ENCODE measurements at places on chromosomes 12 and 14.

- DNase-seq = no peak
Measured at GRCh38 chr12:5871741-5872140, 73.3 kb downstream of the ANO2 start.

- no peak for DNase-seq
Measured at GRCh38 chr12:19131025-19131444, 1.5 kb downstream of the PLEKHA5 start.

DNA sequence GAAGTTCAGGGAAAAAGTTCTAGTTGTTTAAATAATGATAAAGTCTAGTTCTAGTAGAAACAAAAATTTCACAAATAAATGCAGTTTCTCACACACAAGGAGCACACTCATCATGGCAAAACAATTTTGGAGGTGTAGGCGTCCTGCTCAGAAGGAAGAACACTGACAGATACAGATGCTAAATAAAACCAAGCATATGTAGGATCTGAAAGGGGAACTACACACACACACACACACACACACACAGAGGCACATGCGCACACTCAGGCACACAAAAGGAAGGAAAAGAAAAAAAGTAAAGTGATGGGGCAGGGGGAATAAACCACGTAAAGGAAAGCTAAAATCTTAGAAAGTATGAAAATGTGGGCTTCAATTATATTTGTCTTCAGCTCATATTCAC is 117.7 kb downstream of the SOX5 start:
- DNase-seq = no peak

DNA sequence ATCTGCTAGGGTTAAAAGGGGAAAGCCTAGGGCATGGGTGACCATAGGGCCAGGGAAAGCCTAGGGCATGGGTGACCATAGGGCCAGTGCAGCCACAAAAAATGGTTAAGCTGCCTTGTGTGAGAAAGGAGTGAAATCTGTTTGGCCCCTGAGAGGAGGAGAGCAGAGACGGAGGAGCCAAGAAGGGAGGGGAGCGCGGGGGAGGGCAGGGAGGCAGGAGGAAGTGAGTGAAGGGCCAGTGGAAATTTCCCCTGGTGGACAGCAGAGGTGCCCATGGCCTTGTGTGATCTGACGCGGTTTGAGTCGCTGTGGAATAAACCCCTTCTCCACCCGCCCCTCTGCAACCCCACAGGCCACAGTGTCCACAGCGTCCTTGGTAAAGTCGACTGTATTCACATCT is 618 bp upstream of the AQP6 start:
- DNase-seq = no peak

DNA sequence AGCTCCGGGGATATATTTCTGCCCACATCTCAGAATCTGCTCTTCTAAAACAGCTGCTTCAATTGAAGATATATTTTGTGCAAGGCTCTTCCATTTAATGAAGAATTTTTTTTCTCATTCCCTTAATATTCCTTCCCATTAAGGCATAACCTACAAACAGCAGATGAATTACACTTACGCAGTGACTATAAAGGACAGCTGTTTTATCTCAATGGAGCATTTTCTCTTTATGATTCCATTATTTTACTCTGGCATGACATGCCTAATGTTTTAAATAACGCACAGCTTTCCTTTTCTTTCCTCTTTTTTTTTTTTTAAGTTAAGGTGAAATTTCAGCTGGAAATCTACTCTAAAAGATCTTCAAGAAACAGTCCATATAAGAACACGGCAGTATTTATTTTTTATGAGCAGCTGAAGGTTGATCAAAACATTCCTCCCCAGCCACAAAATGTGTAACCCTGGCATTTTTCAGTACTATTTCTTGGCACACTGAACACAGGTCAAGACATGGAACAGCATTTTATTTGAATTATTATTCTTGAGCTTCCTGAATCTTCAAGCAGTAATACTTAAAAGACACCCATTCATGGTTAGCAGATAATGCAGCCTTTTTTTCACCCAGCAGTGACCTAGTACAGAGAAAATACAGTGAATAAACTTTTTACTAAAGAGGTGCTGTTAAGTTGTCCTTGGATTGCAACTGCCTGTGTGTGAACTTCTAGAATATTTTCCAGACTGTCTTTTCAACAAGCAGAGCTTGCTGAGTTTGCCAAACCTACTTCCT is 118.1 kb upstream of the FOXN3 start:
- no peak for DNase-seq

DNA sequence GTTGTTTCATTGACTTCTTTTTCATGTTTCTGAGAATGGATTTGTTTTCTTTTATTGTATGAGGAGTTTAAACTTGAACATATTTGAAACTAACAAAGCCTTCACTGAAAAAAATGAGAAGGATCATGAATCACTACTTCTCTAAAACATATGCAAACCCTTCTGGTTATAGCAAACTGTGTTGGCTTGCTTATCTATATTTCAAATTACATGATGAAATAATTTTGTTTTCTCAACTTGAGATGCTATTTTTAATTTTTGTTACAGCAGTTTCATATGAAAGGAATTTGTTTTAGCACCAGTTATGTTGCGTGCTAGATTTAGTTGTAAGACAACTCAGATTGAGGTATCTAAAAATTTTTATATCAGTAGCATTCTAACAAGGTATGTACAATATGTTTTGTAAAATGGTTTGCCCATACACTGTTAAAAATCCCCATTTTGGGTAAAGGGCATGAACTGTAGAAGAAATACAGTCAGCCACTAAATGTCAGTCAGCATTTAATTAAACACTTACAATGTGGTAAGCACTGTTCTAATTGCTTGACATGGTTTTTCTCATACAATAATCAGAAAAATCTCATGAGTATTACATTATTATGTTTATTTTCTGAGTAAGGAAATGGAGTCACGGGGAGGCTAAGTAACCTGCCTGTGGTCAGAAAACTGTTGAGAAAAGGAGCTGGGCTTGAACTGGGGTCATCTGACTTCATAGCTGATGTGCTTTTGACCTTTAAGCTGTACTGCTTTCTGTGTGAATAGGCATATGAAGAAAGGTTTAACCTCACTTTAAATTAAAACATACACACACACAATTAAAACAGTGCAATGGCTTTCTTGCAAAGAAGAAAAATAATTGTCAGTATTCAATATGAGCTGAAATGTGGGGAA is 105.7 kb downstream of the PLEKHA5 start:
- DNase-seq = no peak

GRCh38 chr14:80770114-80770908 is 171.2 kb downstream of the CEP128 start:
- DNase-seq = no peak

DNA sequence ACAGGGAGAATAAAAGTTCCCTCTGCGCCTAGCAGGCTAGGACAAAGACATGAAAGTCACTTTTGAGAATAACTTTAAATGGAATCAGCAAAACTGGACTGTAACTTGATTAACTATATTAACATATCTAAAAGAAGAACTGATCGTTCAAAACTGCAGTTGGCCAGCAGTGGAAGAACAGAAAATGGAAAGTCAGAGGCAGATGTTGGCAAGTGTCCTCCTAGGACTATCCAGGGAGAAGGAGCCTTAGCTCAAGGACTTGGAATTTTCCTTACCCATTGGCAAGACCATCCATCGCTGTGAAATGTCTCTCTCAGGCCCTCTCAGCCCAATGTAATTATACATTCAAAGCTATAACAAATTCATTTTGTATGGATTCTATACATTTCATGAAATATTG is 419.7 kb downstream of the ATP23 start:
- no peak for DNase-seq

- DNase-seq = no peak
Measured at GRCh38 chr12:102976609-102977280, 19.3 kb downstream of the ASCL1 start.

DNA sequence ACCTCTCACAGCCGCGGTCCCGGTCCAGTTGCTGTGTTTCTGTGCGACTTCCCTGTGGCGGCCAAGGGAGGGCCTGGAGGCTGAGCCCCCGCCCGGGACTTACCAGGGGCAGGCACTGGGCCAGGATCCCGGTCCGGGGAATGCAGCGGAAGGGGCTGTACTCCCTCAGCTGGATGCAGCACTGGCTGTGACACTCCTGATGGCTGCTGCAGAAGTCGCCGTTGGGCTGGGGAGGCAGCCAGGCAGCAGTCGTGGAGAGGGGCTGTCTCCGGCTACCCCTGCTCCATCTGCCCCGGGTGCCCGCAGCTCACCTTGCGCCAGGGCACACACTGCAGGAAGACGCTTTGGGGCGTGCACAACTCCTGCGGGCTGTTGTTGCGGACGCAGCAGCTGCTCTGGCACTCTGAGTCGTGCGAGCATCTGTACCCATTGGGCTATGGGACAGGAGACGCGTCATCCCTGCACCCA is 6.2 kb downstream of the LRCOL1 start:
- no peak for DNase-seq

GRCh38 chr12:45655743-45656142 is 73.8 kb upstream of the ARID2 start:
- DNase-seq = no peak

- no peak for DNase-seq
Measured at GRCh38 chr14:55713486-55713885, 133.5 kb downstream of the KTN1 start.

- DNase-seq = no peak
Measured at GRCh38 chr14:77436042-77436441, 12.7 kb upstream of the NOXRED1 start.

DNA sequence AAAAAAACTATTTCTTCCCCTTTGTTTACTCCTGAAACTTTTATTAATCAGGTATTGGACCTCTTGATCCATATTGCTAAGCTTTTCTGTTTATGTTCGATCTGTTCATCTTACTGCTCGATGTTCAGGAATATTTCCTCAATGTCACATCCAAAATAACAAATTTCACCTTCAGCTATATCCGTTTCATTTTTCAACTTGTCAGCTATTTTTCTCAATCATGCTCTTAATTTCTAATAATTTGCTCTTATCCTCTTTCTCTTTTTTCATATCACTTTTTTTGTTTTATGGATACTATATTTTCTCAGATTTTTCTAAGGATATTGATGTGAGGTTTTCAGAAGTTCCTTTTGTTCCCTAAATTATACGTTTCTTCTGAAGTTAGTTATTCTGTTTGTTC is 29.8 kb downstream of the SLC38A4 start:
- DNase-seq = no peak

DNA sequence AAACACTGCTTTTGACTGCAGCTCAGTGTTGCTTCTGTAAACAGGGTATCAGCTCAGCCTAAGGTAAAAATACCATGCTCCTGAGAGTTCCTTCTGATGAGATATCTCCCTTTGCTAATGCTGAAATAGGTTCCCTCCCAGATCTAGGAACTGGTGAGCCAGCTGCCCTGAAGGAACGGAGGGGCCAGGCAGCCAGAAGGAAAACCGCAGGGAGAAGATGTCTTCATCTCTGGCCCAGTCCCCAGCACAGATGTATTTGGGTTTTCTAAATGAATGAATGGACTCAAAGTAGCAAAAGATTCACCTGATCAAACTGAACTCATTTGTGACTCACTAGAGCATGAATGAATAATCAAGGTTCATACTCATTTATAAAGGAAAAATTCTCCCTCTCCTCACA is 247.8 kb downstream of the MSRB3 start:
- DNase-seq = no peak

- DNase-seq = no peak
Measured at GRCh38 chr14:86299994-86300393, 770.0 kb downstream of the FLRT2 start.

DNA sequence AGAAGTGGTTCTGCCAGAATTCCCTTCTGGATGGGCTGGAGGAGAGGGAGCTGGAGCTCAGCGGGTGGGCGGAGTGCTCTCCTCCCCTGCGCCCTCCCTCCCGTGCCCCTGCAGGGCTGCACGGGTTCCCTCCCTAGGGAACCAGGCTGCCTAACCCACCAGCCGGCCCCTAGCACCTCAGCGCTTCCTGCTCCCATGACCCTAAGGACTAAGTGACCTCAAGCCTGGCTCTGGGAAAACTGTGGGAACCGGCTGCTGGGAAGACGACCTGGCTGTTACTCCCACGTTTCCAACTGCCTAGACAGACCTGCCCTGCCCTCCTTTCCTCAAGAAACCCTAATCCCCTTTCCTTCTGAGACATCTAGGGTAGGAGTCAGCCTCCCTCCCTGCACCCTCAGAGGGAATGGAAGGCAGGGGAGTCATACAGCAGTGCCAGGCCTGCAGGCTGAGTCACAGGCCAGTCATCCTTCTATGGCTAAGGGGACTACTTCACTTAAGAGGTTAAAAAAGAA is 31.5 kb downstream of the SLC6A12 start:
- DNase-seq = no peak

DNA sequence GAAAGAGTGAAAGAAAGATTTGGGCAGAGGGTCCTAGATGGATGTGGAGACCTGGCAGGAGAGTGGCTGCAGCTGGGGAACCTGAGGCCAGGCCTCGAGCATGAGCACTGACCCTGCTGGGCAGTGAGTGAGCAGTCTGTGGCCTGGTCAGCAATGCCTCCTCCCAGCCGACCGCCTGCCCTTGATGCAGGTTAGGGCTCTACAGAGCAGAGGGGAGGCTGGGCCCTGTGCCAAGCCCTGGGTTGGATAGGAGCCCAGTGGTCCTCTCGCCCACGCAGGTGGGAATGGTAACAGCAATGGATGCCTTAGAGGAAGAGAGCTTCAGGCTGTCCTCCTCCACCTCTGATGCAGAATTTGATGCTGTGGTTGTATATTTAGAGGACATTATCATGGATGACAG is 59.8 kb downstream of the RAB35 start:
- DNase-seq = no peak

DNA sequence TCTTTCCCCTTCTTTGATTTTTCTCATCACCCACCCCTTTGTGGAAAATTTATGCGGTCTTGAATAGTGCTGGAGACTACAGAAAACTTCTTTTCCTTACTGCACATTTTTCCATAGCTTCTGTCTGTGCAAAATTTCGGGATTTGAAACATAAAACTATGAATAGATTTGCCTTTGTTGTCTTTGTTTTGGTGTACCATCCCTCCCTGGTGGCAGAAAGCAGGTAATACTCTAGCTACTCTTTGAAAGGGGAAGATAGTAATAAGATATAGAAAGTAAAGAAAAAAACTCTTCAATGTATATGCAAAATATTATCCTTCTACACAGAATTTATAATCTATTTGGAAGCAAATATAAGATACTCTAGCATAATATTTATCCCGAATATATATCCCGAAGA is 79.1 kb upstream of the LMO3 start:
- DNase-seq = no peak

GRCh38 chr12:39672976-39673375 is 53.4 kb upstream of the ABCD2 start:
- no peak for DNase-seq

- DNase-seq = no peak
Measured at GRCh38 chr14:104600141-104600643, 4.4 kb downstream of the TMEM179 start.

DNA sequence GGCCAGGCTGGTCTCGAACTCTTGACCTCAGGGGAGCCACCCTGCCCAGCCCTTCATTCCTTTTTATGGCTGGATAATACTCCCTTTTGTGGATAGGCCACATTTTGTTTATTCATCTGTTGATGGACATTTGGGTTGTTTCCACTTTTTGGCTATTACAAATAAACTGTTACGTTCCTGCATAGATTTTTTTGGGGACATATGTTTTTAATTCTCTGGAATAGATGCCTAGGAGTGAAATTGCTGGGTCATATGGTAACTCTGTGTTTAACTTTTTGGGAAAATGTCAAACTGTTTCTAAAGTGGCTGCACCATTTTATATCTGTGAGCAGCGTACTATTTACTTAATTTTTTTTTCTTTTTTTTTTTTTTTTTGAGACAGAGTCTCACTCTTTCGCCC is 9.8 kb downstream of the KMT5A start:
- no peak for DNase-seq

Measured in stimulated activated CD8-positive, alpha-beta memory T cell treated with anti-CD3 and anti-CD28 coated beads, Interleukin-15, amount 100 ng/mL, for 48 hours (primary cell).